CMK (cell line): ENCODE measurements at places on chromosomes 1 and 21.

DNA sequence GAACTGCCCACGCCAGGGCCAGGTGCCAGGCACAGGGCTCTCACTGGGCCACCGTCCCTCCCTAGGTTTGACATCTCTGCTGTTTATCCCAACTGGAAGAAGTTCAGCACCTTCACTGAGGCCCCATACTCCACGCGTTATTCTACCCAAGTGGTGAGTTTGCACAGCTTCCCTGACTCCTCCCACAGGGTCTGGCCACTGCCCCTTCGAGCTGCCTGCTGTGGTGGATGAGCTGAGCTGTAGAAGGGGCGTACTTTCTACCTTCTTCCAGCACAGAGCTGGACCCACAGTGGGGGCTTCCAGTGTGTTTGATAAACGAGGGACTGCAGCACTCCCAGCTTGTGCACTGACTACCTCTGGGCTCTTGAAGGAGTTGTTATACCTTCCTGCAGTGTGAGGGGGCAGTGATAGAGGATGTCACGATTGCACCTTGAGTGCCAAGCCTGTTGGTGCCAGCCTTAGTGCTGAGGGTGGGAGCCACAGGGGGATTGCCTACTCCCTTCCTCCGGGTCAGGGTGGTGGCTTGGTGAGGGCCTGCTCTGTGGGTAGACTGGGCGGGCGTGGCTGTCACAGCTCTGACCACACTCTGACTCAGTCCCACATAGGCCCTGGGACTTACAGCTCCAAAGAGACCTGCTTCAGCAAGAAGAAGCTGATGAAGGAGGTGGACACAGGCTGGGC, 5.9 kb upstream of the TTC22 start:
- peak; percentile 27 for DNase-seq

DNA sequence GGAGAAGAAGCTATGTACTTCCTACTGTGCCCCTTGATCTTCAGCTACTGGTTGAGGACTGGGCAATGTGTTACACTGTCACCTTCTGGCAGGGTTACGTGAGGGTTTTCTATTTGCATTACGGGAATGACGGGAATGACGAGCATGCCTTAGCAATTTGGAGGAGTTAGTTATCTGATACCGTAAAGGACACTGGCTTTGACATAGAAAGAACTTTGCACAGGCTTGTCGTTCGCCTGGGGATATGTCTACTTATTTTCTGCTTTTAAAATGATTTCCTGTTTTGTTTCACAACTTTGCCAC, 19.8 kb upstream of the ACBD6 start:
- DNase-seq: no peak

DNA sequence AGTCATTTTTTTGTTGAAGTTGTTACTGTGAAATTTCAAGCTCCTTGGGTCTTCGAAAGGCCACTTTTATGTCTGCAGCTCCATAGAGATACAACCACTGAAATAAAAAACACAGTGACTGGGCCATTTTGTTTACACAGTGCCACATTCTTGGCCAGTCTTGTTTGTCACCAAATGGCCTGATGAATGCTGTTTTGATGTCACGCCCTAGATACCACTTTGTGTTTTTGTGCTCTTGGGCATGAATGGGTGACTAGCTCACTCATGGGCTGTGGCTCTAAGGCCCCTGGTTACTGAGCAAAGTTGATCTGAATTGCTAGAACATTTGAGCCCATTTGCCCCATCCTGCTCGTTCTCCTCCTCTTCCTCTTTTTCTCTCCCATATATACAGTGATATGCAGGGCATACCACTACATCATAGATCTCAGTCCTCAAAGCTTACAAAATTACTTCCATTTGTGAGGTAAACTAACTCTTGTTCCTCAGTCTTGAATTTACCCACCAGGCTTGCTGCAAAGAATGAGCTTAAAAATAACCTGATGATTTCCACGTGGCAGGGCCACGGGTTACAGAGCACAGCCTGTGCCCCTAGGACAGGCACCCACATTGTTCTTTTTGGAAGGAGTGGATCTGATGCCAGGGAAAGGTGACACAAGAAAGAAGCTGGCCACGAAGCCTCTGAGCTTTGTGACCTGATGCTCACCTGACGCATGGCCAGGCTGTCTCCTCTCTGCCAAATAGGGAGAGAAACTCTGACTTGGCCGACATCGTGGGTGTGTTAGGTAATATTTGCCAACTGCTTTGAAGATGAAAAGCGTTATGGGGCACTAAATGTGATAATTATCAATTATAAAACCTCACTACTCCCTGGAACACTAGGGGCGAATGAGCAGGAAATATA, 92.4 kb downstream of the RUNX1 start:
- DNase-seq: no peak

DNA sequence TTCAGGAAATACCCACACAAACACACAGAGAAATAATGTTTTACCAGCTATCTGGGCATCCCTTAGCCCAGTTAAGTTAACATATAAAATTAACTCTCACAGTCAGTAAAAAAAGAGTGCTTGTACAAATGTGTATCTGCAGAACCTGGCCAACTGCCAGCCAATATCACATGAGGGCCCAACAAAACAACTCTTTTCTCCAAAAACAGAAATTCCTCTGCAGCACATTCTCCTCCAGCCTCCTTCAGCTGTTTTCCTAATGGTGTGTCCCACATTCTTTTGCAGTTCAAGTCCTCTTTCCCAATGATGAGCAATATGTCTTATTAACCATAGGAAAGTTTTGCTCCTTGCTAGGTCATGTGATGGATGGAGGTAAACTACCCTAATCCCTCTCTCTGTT, 75.5 kb downstream of the LRRC7 start:
- DNase-seq: no peak

DNA sequence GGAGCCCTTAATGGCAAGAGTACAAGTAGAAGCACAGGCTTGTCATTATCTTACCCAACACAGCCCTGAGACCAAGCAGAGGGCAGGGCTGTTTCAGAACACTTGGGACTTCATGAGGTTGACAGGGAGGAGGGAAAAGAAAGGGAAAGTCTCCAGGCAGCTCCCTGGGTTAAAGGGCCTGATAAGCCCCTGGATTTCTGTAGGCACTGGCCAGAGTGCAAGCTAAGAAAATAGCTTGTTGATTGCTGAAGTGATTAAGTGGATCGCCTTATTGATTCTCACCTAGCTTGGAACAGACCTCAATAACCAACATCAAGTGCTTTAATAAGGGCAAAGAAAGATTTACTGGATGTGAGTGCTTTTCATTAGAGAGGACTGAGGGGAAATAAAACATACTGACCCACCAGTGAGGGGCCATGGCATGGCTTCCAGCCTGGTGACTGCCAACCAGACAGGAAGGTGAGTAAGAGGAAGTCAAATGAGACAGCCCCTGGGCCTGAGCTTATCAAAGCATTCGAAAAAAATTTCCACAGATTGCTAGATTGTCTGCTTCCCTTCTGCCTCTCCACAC, 121.4 kb upstream of the NFIA start:
- no peak for DNase-seq

GRCh38 chr1:173893611-173894010, 23.5 kb downstream of the SERPINC1 start:
- no peak for DNase-seq

GRCh38 chr1:155241841-155242264, 13.4 kb downstream of the ENTREP3 start:
- no peak for DNase-seq

DNA sequence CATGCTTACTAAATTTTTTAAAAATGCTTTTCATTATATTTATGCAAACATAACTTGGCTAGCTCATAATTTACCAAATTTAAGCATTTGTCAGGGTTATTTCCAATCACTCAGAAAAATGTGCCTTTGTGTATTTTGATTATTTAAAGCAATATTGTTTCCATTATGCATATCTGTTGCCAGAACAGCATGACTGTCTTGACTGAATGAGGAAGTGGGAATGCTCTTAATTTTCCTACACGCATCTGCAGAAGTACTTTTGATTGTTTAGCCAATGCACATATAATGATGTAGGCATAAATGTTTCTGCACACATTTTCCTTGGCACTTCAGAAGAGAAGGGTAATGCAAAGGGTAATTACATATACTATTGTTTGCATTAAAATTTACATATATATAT, 92.5 kb upstream of the ADGRL2 start:
- no peak for DNase-seq

- DNase-seq: no peak
Measured at GRCh38 chr1:112358798-112359408, 37.1 kb upstream of the CTTNBP2NL start.

DNA sequence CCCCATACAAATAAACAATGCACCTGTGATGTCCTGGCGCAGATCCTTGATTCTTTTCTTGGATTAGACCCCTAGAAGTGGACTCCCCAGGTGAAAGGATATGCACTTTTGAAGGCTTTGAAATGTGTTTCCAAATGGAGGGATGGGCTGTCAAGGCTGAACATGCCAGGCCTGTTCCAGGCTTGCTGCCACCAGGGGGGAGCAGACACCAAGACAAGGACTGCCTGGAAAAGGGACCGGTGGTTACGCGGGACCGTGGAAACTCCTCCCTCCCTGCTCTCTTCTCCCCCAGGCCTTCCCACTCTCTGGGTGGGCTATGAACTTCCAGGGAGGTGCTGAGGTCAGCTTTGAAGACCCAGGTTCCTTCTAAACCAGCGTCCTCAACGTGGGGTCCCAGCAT, 12.7 kb downstream of the C1QB start:
- DNase-seq: no peak

DNA sequence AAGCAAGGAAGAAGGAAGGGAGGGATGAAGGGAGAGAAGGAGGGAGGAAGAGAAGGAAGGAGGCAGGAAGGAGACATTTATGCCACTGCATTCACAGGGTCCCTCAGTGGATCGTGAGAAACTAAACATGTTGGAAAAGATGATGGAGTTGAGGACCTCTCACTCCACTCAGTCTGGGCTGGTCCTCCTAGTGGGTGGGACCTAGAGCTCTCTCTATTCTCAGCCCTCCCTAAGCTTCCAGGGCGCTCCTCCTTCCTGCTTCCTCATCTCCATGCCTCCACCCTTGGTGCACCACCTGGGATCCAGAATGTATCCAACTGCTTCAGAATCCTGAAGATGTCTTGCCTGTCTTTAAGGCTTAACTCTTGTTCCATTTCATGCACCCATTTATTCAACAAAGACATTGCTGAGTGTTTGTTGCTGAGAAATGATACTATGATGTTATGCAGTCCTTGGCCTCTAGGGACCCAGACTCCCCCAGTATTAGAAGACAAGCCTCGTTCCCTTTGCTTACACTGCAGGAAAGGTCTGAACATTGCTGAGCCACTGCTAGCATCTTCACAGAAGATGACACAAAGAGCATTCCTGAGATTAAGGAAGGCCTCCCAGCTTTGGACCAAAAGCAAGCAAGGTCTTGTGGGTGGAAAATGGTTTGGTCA, 88.5 kb downstream of the BEND5 start:
- DNase-seq: no peak

DNA sequence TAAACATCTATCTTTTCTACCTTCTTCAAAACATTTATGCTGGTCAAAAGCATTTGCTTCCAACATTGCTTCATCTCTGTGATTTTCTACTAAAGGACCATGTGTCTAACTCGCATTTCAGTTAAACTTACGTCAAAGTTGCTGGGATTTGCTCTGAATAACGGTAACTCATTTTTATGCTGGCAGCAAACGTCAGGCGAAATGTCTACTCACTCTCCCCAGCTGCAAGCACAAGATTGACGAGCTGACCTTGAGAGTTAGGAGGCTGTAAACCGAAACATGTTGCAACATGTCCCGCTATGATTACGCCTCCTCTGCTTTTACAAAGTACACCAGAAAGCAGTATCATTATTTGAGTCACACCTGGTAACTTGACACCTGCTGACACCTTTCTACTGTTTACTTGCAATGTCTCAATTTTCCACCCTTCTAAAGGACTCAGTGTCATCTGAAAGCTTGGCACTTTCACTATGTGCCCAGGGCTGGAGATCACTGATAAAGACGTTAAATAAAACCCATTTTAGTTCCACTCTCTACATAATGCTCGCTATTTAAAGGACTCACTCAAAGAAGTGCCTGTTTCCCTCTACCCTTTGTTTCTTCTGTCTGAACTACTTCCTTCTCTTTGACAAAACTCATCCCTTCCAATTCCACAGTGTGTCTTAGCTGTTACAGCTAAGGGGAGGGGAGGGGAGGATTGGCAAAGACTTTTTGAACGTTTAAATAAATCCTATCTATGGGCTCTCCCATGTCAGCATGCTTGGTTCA, 111.9 kb downstream of the PTPN14 start:
- DNase-seq: no peak

- DNase-seq: peak; percentile 82
Measured at GRCh38 chr21:43718872-43719747, at the start of gene PDXK. TSS of gene PDXK (plus strand) at chr21:43719129. CDS start at chr21:43719295, 166 bp downstream.

GRCh38 chr1:108852221-108852975, 4.5 kb downstream of the AKNAD1 start:
- no peak for DNase-seq

DNA sequence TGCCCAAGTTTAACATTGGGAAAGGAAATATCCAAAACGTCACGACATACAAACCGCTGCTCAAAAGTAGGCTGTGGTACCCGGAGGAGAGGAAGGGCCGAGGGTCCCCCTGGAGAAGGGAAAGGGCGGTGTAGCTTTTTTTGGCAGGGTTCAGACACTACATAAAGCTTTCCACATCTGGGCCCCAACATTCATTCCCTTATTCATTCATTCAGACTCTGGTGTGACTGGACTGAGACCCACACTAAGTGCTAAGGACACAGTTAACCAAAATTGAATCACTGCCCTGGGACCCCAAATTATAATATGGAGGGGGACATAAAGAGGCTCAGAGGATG, 10.3 kb upstream of the COL8A2 start:
- no peak for DNase-seq

DNA sequence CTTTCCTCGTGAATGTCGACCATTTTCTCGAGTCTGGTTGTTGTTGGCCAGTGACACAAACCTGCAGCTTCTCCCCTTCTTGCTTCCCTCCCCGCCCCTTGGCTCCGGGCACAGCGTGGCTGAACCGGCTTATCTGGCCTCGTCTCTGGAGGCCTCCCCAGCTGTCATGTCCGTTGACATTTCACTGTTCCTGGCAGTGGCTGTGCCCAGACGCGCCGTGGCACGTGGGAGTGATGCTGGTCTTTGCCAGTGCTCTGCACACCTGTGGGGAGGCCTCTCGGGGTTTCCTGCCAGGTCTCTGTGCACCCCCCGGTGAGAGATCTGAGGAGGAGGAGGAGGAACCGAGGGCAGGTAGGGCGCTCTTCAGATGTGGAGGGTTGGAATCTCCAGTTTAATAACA, 23.7 kb downstream of the SKI start:
- DNase-seq: no peak

DNA sequence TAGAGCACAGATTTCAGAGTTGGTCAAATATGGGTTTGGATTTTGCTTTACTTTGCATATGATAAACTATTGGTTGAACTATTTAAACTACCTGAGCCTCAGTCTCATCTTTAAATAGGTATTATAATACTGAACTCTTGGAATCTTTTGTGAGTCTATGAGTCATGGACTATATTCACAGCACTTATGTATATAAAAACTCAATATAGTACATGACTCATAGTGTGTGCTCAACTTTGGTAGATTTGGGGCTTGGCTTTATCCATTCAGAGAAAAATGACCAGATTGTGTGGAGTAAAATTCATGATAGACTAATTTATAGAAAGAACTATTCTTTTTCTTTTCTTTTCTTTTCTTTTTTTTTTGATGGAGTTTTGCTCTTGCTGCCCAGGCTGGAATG, 28.7 kb downstream of the FCRL3 start:
- DNase-seq: no peak

- DNase-seq: peak; percentile 85
Measured at GRCh38 chr1:204493984-204494280, 673 bp downstream of the PIK3C2B start.

GRCh38 chr1:207861442-207862177, 49.3 kb downstream of the CD34 start:
- no peak for DNase-seq

GRCh38 chr1:114062477-114063099, 83.3 kb downstream of the OLFML3 start:
- no peak for DNase-seq
